Omental fat pad (tissue), 4 donors: ENCODE measurements at places on chromosomes 3 and 15. TPM values are rescaled to one million over a fixed set of nuclear protein-coding genes. Genes with fewer than 3 reads are reported as not detected.

MEX3B gene
- 0.94 TPM for total RNA-seq

DNA sequence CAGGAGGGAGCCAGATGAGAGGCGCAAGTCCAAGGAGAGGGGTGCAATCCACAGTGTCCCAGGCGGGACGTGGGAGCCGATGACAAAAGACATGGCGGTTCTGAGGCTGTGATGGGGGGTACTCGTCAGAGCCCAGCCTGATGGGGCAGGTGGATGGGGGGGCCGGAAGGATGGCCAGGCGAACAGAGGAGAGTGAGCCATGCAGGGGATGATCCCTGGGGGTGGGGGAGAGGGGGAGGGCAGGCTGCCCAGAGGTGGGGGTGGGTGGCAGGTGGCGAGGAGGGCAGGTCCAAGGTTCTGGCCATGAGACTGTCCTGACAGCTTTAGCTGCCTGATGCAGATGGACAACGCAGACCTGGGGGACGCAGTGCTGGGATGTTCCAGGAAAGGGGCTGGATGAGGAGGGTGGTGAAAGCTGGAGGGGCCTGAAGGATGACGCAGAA, 8.9 kb upstream of the CSPG4 start:
- DNase-seq: no peak

- DNase-seq: no peak
These were observed 887.8 kb downstream of the IGSF11 start for GRCh38 chr3:118146658-118147375.

DNA sequence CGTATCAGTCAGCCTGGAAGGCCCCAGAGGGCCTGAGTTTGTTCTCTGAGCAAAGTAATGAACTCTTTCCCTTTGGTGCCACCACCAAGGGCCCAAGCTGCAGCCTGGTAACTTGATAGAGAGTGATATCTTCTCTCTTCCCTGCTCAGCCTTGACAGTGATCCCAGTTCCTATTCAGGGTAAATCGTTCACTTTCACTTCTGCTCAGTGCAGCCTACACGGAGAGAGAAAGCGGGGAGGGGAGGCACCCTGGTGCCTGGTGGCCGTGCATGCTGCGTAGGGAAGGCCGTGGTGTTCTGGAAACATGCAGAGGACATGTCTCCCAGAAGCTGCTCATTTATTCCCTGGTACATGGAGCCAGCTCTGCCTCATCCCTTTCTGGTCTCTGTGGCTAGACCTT, 54.9 kb downstream of the KIF9 start:
- DNase-seq: no peak

DNA sequence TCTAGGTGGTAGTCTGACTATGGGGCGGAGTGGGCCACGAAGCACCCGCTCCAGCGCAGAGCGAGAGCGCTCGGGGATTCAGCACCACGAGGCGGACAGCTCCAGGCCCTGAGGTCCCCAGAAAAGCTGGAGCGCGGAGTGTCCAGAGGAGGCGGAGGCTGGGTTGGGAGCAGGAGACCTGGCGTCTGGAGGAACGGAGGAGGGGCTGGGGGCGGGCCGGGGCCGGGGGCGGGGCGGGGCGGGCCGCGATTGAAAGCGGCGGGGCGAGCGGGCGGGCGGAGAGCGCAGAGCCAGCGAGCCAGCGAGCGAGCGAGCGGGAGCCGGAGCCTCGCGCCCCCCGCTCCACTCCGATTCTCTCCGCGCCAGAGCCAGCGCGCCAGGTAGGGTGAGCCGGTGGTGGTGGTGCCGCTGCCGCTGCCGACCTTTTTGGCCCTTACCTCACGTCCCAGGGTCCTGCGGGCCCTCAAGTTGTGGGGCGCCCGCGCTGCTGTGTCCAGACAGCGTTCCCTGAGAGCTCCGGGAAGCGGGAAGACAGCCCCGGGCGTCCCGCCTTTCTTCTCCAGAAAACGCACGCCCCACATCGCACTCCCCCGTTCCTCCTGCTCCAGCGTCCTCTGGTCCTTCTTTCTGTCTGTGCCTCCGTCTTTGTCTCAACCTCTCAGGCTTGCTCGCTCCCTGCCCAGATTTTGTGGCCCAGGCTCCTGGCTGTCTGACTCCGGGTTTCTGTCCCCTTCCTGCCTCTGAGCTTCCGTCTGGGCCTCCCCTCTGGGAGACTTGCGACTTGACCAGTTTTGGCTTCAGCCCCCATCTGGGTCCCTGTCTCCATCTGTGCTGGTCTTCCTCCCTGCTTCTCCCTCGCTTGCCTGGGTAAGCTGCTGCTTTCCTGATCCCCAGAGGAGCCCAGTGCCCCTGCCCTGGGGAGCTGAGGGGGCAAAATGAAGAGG, at the start of gene GRM2:
TSS of gene GRM2 (plus strand) at position 281 of the 944 bp plus-strand sequence. CDS start 1,916 bp downstream, outside the sequence.
- DNase-seq: no peak
